ENCODE measurements at places on chromosomes 4 and X.
A peak's percentile ranks its signal among the peaks of the same experiment; 100 is the strongest.

DNA sequence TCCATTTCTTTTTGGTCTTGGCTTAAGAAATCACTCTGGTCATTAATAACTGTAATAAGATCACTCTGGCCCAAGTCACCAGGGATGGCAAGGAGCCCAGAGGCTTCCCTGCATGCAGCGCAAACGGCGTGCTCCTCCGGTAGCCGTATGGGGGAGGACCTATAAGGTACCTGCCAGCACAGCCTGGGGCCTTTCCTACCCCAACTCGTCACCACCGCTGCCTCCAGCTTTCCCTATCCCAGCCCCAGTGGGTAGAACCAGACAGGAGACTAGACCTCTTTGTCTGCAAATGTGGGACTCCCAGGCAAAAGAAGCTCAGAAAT, 25.9 kb downstream of the HAND2 start:
- DNase-seq: no peak

DNA sequence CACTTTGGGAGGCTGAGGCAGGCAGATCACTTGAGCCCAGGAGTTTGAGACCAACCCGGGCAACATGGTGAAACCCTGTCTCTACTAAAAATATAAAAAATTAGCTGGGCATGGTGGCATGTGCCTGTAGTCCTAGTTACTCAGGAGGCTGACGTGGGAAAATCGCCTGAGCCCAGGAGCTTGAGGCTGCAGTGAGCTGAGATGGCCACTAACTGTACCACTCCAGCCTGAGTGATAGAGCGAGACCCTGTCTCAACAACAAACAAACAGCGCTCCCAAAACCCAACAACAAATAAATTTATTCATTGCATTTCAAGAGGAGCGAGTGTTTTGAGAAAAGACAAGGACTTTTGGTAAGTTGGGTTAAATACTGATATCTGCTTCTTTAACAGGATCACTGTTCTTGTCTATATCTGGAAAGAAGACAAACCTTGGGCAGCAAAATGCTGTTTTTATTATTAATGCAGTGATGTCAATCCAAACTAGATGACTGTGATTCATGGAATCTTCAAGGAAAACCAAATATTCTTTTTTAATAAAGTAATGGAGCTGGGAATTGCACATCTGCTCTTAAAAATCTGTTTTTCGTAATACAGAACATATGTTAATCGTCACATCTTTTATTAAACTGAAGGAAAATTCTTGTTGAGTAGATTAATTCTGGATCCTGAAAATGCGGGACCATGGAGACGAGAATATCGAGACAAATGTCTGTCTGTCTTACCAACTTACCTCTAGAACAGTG, 90.8 kb upstream of the LIMCH1 start:
- DNase-seq: no peak

DNA sequence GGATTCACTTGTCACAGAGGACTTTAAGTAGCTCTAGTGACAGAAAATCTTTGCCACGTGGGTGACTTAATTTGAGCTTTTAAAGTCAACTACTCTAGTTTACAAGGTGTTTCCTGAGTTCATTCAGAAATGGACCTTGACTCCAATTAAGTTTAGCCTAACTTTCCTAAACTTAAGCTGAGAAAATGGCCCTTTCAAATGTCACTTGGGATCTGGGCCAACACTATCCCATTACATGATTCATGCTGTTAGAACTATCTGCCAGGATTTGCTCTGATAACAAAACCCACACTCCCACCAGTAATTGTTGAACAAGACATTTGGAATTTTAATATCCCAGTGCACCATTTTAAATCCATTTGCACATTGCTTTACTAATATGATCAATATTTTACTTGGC, 40.8 kb downstream of the C4orf46 start:
- DNase-seq: no peak

- DNase-seq: peak; percentile 21
These were observed 168.3 kb downstream of the SPRY1 start for GRCh38 chr4:123564758-123565346.

Data from stimulated activated CD4-positive, alpha-beta T cell treated with anti-CD3 and anti-CD28 coated beads, Interleukin-12 subunit alpha, Interleukin-12 subunit beta, amount 100 ng/mL, for 24 hours (primary cell).